NT2/D1 (cell line): ENCODE measurements at places on chromosomes 2 and 18.

DNA sequence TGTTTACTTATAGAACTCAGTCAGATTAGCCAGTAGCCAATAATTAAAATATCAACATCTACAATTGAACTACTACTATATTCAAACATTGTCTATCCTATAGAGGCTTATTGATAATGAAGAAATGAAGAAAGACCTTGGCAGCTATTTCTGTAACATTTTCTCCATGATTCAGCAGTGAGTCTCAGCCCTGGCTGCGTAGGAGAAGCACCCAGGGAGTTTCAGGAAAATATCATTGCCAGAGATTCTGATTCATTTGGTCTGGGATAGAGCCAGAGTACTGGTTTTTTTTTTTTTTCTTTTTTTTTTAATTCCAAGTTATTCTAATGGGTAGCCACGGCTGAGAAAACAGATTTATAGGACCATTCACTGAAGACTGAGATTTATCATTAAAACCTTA is 404.8 kb downstream of the TXNL1 start:
- DNase-seq: no peak

GRCh38 chr2:108938077-108938710 is 50.8 kb downstream of the EDAR start:
- DNase-seq: no peak

- DNase-seq: no peak
Observed at GRCh38 chr2:220277445-220277975, 650.1 kb downstream of the SLC4A3 start.

- no peak for DNase-seq
Observed at GRCh38 chr2:20612925-20613916, 37.7 kb downstream of the HS1BP3 start.

GRCh38 chr2:19529677-19530076 is 171.3 kb upstream of the OSR1 start:
- no peak for DNase-seq

DNA sequence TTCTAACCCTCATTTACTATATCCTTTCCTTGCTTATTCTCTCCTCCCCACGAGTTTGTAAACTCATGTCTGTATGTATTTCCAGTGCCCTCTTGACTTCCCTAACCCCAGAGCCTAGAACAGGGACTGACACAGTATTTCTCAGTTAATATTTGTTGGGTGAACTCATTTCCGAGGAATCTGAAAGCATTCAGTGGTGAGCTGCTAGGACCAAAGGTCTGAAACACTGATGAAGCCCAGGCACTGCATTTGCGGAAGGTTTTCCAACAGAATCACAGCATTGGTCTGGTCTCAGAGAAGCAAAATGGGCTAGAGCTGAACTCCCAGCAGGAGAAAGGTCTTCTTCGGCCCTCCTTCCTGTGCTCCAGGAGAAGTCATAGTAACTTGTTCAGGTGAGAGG is 56.8 kb downstream of the SOX11 start:
- no peak for DNase-seq

- no peak for DNase-seq
Observed at GRCh38 chr2:50449306-50449705, 582.6 kb downstream of the NRXN1 start.

DNA sequence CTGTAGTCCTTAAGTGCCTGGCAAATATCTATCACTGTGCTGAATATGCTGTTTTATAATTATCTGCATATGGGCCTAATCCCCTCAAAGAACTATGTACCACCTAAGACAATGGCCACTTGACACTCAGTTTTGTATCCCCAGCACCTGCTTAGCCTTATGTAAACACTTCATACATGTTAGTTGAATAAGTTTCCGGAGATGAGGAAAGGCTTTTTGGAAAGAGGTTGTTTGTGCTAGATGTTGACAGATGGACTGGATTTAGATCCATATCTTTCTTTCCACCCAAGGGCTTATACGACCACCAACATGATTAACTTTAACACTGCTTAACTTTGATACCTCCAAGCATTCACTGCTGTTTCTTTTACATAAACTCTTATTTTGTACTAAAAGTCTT is 63.3 kb downstream of the FAM228A start:
- no peak for DNase-seq

DNA sequence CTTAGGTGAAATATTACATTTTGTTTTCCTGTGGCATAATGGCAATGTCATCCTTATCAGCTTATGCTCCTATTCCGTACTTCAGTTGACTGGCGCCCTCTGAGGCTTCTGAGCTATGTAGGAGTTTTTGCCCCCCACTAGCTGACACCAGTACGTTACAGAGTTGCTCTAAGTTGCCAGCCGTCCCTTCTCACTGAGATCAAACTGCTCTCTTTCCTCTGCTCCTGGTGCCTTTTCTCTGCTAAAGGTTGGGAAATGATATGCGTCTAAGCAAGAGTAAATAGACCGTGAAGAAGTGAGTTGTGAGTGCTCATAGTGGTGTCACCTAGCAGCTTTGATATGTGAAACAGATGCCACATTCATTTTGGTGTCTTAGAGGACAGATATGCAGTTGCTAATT is 99.2 kb downstream of the RAPGEF4 start:
- DNase-seq: no peak

DNA sequence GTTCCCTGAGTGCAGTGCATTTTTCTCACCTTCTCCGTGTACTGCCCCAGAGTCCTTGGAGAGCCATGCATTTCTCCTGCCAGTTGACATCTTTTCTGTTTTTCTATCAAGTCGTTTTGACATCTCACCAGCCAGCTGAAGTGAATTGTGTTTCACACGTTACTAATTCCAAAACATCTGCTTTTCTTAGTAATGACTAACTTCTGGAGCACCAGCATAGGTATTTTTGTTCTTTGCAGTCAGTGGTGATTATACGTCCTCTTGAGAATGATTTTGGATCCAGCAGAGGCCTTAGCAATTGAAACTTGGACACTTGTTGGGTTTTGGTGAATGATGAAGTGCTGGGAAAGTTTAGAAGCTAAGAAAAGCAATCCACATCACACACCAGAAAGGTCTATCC is 112.5 kb downstream of the PIK3C3 start:
- DNase-seq: no peak

DNA sequence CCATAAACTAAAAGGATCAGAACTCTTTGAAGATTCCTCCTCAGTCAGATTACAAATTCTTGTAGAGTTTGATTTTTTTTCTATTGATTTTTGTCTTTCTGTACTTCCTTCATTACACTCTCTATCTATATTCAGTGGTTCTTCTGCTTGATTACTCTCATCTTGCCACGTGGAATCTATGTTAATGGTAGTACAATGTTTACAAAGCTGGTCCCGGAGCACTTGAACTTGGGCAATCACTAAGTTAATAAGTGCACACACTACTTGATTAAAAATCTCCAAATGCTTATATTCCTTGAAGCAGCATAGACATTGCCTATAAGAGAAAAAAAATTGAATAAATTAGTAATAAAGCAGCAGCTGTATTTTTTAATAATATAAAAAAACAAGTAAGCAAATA is 65.1 kb downstream of the USP34 start:
- DNase-seq: no peak

DNA sequence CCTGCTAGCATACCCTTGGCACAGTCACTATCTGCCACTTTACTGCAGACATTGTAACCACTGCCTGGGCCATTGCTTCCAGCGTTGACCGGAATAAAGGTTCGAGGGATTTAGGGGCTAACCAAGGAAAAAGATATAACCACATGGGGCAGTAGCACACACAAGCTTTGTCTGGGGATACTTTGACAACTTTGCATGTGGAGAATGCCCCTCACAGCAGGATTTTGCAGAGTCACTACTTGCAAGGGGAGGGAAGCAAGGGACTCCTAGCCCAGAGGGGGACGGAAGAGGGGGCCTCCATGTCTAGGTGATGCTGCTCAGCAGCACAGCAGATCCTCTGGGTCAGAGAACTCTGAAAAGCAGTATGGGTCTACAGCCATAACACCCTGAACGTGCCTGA is 138.7 kb downstream of the SPP2 start:
- DNase-seq: peak; percentile 44

- no peak for DNase-seq
Observed at GRCh38 chr2:100240386-100240785, 81.9 kb downstream of the LONRF2 start.

DNA sequence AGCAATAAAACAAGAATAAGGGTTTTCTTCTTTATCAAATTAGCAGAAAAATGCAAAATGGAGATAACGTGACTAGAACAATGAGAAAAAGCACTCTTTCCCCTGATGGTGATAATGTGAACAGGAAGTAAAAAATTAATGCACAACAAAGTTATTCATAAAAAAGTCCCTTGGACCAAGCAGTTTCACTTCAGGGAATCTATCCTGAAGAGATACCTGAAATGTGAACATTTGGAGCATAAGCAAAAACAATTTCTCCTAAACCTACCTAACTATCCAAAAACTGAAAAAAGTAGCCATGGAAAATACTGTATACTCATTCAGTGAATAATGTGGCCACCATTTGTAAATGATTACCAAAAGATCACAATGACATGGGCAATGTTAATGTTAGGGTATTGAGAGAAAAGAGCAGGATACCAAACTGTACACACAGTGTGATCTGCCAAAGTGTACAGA is 48.7 kb downstream of the TRIP12 start:
- no peak for DNase-seq
